DMS79 treated with DMSO at 0.1 percent for 48 hours (cell line): ENCODE measurements at places on chromosomes 4 and X.

GRCh38 chrX:68835104-68835442, 6.3 kb downstream of the EFNB1 start:
- DNase-seq = no peak

DNA sequence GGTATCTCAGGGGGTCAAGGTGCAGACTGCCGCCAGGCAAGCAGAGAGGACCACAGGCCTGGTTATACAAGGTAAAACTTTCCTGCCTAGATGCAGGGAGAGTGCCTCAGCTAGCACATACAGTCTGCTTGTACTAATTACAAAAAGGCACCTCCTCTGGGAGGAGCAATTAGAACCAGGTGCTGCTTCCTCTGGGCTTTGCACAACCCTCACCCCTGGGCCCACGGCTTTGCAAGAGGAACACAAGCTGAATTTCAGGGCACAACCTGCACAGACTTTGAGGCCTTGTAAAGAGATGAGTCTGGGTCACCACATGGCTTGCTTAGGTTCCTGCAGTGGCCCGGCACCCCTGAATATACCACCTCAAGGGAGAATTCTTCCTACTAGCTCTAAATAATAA, 9.2 kb upstream of the CITED1 start:
- DNase-seq = no peak

DNA sequence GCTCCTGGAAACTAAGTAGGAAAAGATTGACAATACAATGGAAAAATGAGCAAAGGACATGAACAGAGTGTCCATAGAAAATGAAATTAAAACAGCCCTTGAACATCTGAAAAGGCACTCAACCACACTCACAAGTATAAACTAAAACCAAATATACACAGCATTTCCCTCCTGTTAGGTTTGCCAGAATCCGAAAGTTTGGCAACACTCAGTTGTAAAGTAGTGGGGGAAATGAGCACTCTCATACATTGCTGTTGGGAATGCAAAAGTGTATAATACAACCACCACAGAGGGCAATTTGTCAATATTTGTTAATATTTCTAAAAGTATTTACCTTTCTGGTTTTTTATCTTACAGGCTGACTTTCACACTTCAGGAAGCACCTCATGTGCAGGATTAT, 84.2 kb upstream of the TMEM164 start:
- no peak for DNase-seq

GRCh38 chr4:184514121-184514988, 40.0 kb upstream of the IRF2 start:
- DNase-seq = no peak

GRCh38 chr4:147583876-147584275, 33.3 kb upstream of the TMEM184C start:
- DNase-seq = no peak

DNA sequence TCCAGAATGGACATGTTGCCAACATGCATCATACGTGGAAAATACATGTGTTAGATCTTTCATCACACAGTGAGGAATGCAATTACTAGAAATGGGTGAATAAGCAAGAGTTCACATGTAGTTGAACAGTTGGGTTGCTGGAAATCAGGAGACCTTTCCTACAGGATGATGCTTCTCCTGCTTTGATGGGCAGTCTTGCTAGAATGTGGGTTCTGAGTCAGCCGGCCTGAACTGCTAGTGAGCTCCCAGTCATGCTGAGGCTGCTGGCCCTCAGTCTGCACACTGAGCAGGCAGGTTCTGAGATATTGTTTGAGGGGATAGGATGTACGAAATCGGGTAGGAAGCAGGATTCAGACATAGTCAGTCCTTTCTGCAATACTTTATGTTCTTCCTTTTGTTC, 20.2 kb downstream of the MSL3 start:
- no peak for DNase-seq

- DNase-seq = no peak
Measured at GRCh38 chr4:87944967-87945366, 30.5 kb upstream of the SPP1 start.
